ENCODE measurements at places on chromosomes 3 and 15.

GRCh38 chr3:11689749-11690148 lies 46.0 kb upstream of the VGLL4 start:
- no peak for DNase-seq

DNA sequence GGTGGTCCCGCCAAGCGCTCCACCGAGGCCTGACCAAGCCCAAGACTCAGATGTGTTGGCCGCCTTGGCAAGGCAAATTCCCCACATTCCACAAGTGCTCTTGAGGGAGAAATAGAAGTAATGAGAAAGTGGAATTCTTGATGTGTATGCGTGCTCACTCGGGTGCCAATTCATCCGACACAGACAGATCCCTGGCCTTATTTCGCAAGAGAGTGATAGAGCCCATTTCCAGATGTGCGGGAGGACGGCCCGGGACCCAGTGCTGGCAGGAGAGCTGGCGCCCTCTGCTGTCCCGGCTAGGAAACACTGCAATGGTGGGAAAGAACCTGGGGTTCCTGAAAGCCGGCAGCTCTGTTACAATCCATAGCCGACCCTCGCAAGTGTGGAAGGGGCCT lies 76.0 kb downstream of the HMG20A start:
- peak; percentile 60 for DNase-seq

DNA sequence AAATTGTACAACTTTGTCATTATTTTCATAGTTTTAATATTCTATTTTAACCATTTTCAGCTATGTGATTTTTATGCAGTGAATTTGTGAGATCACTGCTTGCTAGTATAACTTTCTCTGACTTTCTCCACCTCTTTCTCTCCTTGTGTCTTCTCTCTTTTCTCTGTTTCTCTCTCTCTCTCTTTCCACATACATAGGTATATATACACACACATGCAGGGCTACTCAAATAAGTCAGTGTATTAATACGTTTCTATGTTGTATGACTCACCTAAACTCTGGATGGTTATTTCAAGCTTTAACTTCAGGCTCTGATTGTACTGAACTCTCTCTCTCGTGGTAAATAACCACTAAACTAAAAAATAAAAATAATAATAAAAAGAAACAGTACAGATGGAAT lies 1389.3 kb upstream of the ALCAM start:
- DNase-seq: peak; percentile 5

- no peak for DNase-seq
Observed at GRCh38 chr15:89770041-89770440, 6.1 kb upstream of the MESP2 start.

DNA sequence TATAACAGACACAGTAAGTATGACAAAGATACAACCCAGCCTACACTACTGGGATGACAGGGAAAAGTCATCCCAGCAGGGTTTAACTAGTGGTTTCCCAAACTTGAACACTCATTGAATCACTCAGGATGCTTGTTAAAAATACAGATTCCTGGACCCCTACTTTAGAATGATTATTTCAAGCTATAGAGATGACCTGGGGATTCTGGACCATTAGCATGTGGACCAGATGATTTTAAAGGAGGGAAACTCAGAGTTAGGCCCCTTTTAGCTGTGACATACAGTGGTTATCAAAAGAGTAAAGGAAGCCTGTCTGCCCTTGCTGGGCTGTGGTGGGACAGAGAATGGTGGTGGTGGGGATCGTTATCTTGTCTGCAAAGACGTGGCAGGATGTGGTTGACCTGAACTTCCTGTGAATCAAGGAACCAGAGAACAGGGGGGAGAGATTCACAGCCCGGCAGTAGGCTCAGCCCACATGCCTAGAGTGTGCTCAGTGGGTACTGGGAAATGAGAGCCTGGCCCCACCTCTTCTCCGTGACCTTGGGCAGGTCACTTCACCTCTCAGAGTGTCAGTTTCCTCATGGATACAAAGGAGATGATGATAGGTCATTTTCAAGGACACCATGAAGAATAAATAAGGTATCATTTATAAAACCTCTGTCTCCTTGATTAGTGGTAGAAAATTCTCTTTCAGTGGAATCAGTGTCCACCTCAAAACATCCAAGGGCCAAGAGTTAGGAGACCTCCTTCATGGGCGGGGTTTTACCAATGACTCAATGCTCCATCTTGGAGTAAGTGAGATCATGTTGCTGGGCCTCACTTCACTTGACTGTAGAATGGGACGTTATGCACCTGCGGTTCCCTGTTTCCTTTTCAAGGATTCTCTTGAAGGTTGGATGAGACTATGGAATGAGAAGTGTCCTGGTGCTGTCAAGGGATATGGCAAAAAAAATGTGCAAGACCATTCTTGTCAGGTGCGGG lies 306.5 kb downstream of the RPLP1 start:
- no peak for DNase-seq

DNA sequence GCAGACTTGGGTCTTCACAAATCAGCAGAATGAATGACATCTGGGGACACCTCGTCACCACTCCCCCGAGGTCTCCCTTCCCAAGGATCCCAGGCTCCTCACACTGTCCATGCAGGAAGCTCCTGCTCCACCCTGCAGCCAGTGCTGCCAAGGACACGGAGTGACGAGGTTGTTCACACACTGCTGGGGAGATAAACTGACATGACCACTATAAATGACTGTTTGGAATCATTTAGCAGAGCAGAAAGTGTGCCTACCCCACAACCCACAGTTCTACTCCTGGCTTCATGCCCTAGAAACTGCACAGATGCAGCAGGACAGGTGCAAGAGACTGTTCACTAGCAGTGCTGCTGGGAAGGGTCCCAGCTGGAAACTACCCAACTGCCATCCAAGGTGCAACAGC lies 19.7 kb upstream of the PRSS50 start:
- no peak for DNase-seq

- DNase-seq: no peak
Observed at GRCh38 chr15:81848701-81849100, 197.1 kb downstream of the MEX3B start.

DNA sequence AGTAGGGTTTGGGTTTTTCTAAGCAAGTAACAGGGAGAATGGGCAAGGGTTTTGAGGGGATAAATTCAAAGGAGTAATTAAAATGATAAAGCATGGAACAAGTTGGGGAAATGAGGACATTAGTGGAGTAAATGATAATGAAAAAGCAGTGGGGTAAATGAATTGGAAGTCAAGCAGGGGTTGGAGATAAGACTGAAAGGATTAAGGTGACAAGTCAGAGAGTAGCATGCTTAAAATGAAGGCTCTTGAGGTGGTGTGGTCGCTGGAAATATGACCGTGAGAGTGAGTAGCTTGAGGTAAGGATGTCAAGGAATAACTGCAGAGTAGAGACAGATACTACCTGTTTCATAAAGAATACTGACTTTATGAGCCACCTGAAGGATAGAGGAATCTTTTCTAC lies 408.5 kb downstream of the TBC1D5 start:
- DNase-seq: no peak

- no peak for DNase-seq
Observed at GRCh38 chr3:128395500-128396162, 71.1 kb downstream of the DNAJB8 start.

GRCh38 chr15:43775411-43775965 lies 1.3 kb downstream of the ELL3 start:
- DNase-seq: no peak

GRCh38 chr15:31393444-31394091 lies 66.9 kb downstream of the KLF13 start:
- DNase-seq: no peak

GRCh38 chr15:101295607-101296161 lies 636 bp upstream of the SNRPA1 start:
- no peak for DNase-seq

GRCh38 chr3:37054370-37054769 lies 61.1 kb downstream of the MLH1 start:
- peak; percentile 54 for DNase-seq

GRCh38 chr3:94024385-94024784 lies 4.0 kb downstream of the STX19 start:
- no peak for DNase-seq

DNA sequence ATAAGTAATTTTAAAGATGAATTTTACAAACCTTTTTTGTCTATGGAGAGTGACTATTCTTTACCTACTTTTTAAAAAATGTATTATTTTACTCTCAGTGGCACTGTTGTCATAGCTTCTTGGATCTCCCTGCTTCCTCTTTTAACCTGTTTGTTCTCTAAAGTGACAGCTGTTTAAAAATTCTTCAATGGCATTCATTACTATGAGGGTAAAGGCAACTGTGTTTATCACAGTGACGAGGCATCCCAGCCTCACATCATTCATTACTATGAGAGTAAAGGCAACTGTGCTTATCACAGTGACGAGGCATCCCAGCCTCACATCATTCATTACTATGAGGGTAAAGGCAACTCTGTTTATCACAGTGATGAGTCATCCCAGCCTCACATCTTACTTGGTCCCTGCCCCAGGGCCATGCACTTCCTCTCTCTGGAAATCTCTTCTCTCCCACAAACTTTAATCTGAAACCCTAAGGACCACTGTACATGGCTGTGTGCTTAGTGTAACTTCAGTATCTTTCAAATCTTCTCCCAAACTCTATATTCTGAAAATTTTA lies 101.7 kb upstream of the ZNF717 start:
- DNase-seq: no peak

DNA sequence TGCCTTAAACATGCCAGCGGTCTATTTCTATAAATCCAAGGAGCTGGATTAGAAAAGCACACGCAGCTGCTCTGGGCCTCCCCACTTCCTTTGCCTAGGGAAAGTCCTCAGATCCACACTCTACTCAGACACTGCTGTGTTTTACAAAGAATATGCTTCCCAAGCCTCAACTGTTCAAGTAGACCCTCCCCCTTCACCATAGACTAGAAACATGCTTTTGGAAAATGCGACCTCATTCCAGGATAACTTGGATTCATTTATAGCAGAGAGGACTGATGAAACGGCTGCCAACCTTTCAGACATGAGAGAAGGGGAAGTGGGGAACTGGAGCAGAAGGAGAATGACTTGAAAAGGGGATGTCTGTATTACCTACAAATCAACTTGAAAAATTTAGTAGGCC lies 64.0 kb downstream of the P3H2 start:
- no peak for DNase-seq

DNA sequence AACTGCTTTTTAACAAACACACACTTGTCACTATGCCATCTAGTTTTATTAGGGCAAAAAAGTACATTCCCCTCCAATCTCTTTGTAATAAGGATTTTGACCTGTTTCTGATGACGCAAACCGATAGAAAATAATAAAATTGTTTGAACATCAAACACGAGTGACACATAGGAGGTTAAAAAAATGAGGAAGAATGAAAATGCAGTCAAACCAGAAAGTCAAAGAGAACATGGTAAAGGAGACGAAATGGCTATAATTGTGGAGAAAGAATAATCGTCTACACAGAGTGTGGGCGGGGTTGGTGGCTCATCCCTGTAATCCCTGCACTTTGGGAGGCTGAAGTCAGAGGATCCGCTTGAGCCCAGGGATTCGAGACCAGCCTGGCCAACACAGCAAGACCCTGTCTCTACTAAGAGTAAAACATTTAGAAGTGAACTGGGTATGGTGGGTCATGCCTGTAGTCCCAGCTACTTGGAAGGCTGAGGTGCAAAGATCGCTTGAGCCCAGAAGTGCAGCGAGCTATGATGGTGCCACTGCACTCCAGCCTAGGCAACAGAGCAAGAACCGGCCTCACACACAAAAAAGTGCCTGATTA lies 83.2 kb downstream of the MEIS2 start:
- DNase-seq: no peak

DNA sequence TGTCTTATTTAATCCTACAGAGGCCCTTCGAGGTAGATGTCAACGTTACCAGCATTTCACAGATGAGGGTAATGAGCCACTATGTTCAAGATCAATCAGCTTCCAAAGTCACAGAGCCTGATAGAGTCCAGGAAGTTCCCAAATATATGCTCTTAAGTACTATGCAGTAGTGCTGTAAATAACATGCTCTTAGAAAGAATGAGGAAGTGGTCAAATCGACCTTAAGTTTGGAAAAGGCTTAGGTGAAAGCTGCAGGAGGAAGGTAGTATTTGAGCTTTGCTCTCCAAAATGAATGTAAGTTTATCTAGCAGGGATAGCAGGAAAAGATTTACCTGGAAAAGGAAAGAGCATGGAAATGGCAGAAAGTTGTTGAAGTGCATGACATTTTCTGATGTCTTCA lies 234.0 kb downstream of the RBMS3 start:
- DNase-seq: no peak

DNA sequence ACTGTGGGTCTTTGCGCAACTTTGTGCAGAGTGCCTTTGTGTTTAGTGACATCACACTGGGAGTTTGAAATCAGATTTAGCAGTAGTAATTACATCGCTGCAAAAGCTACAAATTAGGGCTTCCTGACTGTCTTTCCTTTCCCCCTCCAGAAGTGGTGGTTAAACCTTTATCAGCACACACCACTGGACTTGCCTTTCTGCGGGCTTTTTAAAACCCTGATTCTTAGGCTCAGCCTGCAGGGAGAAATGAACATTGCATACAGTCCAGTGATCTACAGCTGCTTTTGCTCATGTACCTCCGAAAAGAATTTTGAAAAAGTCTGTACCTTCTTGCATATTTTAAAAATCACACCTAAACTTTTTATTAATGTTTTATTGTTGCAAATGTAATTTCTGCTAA lies 219.7 kb upstream of the NAALADL2 start:
- no peak for DNase-seq

DNA sequence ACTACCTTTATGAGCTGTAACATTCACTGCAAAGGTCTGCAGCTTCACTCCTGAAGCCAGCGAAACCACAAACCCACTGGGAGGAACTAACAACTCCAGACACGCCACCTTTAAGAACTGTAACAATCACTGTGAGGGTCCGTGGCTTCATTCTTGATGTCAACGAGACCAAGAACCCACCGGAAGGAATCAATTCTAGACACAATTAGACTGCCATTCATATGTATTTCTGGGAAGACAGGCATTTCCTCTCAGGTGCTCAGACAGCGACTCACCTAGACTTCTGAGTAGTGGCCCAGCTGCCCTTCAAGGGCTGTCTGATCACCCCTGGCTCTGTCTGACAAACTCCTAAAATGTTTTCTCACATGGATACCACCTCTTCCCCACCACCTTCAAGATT lies 506.8 kb downstream of the PDCD6IP start:
- no peak for DNase-seq

GRCh38 chr3:4011166-4011565 lies 211.9 kb downstream of the LRRN1 start:
- DNase-seq: no peak

DNA sequence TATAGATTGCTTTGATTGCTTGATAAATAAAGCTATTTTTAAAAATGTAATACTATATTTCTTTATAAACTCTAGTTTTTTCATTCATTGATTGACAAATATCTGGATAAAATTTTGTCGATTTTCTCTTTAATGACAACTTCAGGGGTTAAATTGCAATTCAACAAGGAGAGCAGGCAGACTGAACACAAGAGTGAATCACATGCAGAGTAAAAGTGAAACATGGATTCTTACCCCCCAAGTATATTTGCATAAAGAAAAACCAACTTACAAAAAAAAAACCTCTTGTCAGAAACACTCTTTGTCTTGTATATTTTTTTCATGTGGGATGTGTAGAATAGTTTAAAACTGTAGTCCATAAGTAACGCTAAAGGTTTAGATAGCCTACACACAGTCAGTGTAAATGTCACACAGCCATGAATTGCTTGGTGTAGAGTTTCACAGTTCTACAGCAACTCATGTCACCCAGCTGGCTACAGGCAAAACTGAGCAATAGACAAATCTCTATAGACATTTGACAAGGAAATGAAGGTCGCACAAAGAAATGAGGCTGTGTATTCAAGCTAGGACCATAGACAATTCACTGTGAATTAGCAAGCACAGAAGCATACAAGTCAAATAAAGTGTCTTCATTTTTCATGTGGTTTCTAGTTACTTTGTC lies 141.6 kb downstream of the THRB start:
- DNase-seq: no peak

GRCh38 chr15:57330619-57331340 lies 45.5 kb upstream of the CGNL1 start:
- no peak for DNase-seq

GRCh38 chr3:186476044-186476468 lies 68.1 kb downstream of the CRYGS start:
- no peak for DNase-seq
